Cortex of kidney (tissue), 1 donor: ENCODE measurements at places on chromosomes 5 and 9.

GRCh38 chr9:87810008-87810407, 72.7 kb upstream of the SPATA31E1 start:
- DNase-seq: no peak

DNA sequence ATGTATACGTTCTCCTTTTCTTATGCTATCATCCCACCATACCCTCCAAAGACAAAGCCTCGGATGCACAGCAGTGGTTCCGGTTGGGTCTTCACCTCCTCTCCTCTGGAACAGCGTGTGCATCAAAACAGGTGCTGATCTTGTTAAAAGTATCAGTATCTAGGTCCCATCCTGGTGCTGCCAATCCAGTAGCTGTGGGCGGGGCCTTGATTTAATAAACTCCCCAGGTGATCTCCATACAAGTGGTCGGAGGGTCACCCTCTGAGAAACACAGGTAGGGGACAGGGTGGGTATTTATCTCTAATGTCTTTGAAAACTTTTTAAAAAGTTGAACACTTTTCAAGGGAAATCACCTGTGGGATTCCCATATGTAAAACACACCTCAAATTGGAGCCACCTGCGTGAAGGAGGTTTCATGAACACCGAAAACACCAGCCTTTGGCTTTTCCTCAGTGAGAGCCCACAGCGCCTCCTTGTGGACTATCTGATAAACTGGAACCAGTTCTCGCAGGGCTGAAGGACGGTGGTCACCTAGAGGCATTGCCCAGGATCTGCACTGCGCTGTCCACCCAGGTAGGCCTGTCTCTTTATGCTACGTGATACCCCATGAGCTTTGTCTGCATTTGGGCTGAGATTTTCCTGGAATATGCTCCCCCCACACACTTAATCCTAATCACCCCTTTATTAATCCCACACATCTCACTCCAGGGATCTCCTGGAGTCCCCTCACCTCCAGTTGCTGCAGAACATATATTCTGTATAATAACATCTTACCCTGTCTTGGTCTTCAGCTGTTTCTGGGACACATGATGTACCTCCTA, 80.5 kb upstream of the EPB41L4B start:
- no peak for DNase-seq

DNA sequence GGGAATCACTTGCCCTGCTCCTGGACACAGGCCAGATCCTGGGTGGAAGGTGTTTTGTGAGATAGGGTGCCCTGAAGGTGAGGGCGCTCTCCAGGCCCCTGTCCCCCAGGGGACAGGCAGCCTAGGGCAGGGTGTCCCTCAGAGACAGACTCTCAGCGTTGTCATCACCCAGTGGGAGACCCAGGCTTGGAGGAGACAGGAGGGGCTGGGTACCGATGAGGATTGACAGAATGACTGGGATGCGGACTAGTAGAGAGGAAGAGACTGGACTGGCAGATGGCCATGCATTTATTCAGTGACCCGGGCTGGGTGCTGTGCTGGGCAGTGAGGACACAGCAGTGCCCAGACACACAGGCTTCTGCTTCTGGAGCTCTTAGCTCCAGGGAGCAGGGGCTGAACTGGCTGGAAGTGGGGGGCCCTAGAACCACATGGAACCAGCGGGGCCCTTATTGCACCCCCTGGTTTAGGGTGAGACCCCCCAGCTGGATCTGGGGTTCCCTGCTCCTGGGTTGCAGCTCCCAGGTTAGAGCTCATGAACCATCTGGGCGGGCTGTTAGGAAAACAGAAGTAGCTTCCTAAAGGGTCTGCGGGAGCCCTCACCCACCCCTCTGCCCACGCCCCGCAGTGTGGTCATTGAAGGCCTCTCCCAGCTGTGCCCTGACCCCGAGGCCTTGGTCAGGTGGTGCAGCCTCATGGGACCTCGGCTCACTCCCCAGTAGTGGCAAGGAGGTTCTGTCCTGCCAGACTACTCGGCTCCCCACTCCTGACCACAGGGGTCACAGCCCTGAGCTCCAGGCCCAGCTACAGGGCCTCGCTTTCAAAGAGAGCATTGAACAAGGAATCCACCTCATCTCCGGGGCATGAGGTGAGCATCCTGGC, 116.7 kb upstream of the LMX1B start:
- no peak for DNase-seq

GRCh38 chr9:83655433-83655832, 32.5 kb downstream of the IDNK start:
- no peak for DNase-seq

DNA sequence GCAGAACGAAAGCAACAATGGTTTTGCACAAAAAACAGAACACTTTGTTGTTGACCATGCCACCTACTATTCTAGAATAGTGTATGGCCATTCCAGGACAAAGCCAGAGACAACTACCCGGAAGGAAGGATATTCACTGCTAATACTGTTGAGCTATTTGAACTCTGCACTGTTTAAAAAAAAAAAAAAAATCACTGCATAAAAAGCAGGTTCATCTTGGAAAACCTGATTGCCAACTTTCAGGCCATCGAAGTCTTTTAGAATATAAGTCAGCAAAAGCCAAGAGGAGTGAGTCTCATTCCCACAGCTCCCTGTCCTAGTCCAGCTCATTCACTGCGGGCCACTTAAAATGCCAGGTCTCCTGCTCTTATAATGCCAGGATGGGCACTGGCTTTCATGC, 4.0 kb downstream of the ENC1 start:
- no peak for DNase-seq

- no peak for DNase-seq
Measured at GRCh38 chr5:143078971-143079370, 308.8 kb downstream of the ARHGAP26 start.

DNA sequence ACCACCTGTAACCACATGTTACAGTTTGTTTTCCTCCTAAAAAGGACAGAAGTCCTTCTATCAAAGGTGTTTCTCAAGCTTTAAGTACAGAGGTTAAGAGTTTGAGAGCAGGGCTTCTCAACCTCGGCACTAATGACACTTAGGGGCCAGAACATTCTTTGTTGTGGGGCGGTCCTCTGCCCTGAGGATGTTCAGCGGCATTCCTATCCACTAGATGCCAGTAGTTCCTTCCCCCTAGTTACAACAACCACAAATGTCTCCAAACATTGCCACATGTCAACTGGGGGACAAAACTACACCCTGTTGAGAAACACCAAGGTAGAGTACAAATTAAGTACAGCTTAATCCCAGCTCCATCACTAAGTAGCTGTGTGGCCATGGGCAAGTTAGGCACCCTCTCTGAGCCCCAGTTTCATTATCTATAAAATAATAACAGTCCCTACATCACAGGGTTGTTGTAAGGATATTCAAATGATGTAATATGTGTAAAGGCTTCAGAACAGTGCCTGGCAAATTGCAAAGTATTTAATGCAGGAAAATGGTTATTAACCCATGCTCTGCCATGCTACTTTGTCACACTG, 44.6 kb downstream of the PIP5K1B start:
- no peak for DNase-seq

- no peak for DNase-seq
Measured at GRCh38 chr5:53089481-53089991, 20.0 kb downstream of the MOCS2 start.

DNA sequence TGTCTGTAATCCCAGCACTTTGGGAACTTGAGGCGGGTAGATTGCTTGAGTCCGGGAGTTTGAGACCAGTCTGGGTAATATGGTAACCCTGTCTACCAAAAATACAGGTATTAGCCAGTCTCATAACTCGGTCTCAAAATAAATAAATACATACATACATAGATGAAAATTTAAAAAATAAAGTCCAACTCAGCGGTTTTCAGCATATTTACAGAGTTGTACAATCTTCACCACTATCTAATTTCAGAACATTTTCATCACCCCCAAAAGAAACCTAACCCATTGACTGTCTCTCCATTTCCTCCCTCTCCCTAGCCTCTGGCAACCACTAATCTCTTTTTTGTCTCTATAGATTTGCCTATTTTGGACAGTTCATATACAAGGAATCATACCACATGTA, 10.7 kb downstream of the RMND5B start:
- no peak for DNase-seq

DNA sequence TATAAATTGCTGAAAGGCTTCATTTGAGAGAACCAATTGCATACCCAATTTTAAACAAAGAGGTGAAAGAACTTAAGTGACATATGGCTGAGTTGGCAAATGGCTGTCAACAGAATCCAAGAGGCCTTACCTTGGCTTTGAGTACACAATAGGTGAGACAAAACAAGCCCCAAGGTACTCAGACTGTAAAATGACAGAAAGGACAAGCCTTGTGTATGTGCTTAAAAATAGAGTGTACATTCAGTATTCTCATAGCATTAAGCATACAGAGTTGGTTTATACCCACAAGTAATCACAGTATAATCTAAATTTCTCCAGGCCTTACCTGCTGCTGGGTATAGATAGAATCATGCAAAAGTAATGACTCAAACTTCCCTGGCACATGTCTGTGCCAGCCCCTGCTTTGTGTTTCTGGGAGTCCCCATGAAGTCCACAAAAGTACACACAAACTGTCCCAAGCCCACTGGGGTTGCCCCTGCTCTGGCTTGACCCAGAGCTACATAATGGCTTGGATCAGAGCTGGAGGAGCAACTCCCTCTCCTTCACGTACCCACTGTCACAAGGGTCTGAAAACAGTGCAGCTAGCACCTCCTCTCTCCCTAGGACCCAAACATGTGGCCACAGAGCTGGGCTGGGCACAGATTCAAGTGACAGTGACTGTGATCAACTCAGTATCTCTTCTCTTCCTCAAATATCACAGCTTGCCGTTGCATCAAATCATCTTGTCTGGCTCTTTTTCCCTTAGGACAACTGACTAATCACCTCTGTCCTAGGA, 250.8 kb downstream of the ENC1 start:
- DNase-seq: no peak

DNA sequence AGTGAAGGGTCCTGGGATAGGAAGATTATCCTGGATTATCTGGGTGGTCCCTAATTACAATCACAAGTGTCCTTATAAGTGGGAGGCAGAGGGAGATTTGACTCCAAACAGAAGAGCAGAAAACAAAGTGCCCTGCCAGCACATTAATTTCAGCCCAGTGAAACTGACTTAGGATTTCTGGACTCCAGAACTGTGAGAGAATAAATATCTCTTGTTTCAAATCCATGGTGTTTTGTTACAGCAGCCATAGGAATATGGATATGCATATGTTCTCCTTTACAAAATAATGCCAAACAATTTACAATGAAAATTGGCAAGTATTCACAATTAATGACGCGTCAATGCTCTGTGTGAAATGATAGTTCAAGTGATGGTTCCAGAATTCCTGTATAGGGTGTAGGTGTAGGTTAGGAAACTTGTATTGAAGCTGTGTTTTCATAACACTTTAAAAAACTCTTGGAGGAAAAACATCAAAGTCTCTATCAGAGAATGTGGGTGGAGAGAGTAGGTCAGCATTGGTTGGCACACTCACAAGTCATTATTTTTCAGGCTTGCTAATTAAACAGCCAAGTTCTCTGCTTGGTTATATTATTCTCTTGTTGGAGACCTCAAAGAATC, 19.9 kb upstream of the PLPP1 start:
- DNase-seq: no peak

DNA sequence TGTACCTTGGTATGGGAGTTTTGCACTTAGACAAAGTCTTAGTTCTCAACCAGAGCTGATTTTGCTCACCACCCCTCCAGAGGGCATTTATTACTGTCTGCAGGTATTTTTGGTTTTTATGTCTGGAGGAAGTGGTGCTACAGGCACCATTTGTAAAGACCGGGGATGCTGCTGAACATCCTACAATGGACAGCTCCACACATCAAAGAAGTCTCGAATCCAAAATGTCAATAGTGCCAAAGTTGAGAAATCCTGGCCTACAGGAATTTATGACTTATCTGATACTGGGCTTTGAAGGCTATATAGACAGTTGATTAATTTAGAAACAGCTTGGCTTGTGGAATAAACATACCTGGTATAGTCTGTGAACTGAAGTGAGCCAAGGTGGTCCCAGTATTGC, 137.5 kb downstream of the PIP5K1B start:
- no peak for DNase-seq

- no peak for DNase-seq
Measured at GRCh38 chr9:8252445-8252844, 452.9 kb upstream of the DMAC1 start.

DNA sequence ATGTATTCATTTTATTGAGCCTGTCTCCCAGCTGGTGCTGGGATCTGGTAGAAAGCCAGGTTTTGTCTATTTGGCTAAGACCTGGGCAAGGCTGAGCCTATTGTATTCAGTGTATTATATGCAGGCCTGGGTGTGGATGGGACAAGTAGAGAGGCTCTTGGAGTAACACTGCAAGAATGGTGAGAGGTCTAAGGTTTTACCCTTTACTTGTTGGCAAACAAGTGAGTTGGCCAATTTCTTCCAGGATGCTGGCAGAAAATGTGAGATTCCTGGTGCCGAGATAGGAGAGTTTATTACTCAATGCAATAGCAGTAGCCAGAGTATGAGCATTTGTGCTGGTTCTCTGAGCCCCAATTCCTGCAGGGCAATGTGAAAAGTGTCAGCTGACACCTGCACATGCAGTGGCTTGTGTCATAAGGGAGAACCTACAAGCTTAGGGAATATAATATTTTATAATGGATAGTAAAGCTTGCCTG, 141.7 kb upstream of the PRLR start:
- DNase-seq: no peak

DNA sequence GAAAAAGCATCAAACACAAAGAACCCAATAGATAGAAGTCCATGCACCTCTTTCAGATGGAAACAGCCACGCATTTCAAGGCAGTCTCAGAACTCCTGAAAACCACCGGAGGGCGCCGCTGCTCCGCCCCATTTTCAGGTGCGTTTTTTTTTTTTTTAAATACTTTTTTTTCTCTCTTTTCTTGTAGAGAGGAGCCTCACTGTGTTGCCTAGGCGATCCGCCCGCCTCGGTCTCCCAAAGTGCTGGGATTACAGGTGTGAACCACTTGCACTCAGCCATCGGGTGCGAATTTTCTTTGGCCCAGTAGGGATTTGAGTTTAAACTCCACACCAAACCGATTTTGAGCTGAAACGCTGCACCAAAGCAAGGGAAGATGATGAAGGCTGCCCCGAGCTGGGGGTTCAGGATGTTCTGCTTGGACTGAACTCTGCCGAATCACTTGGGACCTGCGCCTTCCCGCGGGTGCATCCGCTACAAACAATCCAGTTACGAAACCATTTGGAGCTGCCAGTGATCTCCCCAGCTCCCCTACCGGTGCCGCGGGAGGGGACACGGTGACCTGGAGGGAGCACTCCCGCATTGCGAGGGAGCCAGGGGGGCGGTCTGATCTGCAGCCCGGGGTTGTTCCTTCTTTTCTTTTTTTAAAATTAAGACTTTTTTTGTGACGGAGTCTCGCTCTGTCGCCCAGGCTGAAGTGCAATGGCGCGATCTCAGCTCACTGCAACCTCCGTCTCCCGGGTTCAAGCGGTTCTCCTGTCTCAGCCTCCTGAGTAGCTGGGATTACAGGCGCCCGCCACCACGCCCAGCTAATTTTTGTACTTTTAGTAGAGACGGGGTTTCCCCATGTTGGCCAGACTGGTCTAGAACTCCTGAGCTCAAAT, 1.4 kb downstream of the PTGR1 start:
- DNase-seq: no peak
